Stimulated activated CD4-positive, alpha-beta T cell treated with anti-CD3 and anti-CD28 coated beads, Interleukin-2, amount 100 ng/mL, for 24 hours (primary cell): ENCODE measurements at places on chromosomes 2 and 18.

- DNase-seq: no peak
Observed at GRCh38 chr2:178910005-178910404, 102.8 kb upstream of the TTN start.

- no peak for DNase-seq
Observed at GRCh38 chr18:67864677-67865340, 348.3 kb upstream of the DSEL start.

DNA sequence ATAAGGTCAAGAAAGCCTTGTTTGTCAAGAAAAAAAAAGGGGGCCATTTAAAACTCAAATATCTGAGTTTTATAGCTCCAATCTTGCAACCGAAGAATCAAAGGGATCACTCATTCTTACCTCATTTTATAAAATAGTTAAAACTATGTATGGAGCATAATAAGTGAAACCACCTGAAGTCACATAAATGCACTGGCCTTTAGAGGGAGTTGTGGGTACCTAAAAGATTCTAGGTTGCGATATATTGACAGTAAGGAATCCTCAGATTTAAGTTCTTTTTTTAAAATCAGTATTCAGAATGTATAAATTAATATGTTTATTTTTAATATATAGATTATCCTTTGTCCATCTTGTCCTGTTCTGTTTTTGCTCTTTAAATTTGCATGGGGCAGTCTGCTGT lies 3.4 kb downstream of the ARHGAP28 start:
- DNase-seq: no peak

DNA sequence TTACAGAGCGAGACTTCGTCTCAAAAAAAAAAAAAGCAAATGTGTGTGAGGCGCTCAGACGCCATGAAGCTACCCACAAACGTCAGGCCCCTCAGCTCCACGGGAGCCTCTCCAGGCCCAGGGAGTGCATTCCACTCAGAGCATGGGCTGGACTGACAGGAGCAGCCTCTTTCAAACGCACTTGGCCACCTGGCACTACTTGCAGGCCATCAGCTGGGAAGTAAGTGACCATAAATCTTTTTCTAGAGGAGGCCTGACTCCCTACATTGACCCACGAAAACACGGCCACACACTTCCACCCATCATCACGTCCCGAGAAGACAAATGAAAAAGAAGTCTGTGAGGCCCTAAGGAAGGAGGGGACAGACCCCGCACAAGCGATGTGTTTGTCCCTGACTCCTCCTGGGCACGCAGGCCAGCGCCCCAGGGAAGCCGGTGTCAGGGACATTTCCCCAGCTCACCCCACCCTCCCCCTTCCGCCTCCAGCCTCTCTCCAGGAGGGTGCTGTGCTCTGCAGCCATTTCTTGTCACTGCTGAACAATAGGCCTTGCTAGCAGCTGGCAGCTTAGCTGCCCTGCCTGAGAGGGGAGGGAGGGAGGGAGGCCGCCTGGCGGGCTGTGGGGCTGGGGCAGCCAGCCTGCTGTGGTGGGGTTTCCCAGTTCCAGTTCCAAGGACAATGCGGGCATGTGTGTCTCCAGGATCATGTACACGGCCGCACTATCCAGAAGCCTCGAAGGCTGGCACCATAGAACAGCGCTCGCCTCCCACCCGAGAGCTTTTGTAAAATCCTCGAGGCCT lies 26.6 kb downstream of the SERTAD2 start:
- DNase-seq: no peak

- no peak for DNase-seq
Observed at GRCh38 chr2:71467180-71467815, 13.9 kb downstream of the DYSF start.

- no peak for DNase-seq
Observed at GRCh38 chr2:26612522-26613240, 28.5 kb downstream of the CIB4 start.

- no peak for DNase-seq
Observed at GRCh38 chr2:24435391-24436316, 55.4 kb upstream of the NCOA1 start.

GRCh38 chr2:52117299-52117698 lies 1085.4 kb upstream of the NRXN1 start:
- DNase-seq: no peak

GRCh38 chr2:233247116-233247515 lies 4.4 kb upstream of the ATG16L1 start:
- no peak for DNase-seq
